ENCODE measurements at places on chromosomes 7 and 10.

DNA sequence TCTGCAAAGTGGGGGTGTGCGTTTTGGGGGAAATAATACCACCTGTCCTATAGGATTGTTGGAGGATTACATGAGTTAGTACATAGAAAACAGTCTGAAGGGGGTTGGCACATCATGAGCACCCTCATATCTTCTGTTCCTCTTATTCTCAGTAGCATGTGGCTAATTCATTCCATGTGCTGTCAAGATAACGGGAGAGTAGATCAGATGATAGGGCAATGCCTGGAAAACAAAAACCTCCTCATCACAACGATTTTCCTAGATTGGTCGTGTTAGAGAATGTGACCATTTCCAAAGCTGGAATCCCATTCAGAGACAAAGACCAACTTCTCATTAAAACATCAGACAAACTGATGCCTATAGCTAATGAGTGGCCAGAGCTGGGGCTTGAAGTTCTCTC, 50.6 kb downstream of the FAM241B start:
- DNase-seq, result no peak

- no peak for DNase-seq
These were observed 40.1 kb upstream of the ZNRF2 start for GRCh38 chr7:30244340-30244739.

- peak; percentile 37 for DNase-seq
These were observed 20.0 kb downstream of the XPNPEP1 start for GRCh38 chr10:109902992-109903947.

GRCh38 chr7:117061751-117062150, 108.5 kb downstream of the ST7 start:
- DNase-seq, result no peak

GRCh38 chr10:132630666-132631337, 93.2 kb downstream of the INPP5A start:
- no peak for DNase-seq

DNA sequence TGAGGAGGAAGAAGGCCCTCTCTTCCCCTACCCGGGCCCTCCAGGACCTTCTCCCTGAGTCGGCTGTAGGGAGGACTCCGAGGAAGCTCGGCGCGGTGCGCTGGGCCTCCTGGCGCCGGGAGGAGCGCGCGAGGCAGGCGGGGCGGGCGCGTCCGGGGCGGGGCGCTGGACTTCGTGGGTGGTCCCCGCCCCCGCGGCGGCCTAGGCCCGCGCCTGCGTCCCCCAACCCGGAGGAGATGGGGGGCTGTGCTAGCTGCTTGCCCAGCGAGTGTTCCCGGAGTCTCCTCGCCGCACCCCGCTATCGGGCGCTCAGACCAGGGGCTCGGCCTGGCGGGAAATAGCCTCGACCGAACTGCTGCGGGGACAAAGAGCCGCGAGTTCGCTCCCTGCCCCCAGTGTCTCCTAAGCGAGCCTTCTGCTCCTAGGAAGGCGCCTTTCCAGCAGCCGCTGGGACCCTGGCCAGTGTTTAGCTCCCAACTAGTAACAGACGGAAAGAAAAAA, 19.2 kb upstream of the SMO start:
- peak; percentile 14 for DNase-seq

DNA sequence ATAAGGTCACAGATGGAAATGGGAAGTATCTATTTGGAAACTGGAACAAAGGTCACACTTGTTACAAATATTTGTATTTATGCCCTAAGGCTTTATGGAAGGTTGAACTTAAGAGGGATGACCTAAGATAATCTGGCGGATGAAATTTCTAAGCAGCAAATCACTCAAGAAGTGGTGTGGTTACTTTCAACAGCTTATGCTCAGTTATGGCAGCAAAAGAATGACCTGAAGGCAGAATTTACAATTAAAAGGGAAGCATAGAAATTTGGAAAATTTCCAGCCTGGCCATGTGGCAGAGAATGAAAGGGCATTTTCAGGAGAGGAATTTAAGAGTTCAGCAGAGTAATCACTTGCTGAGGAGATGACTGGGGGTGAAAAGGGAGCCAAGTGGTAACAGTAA, 95.8 kb upstream of the TNS3 start:
- no peak for DNase-seq

- DNase-seq, result no peak
These were observed 447.6 kb upstream of the NPVF start for GRCh38 chr7:25675789-25676474.

GRCh38 chr10:119443441-119443840, 99.1 kb downstream of the RGS10 start:
- no peak for DNase-seq

- DNase-seq, result no peak
These were observed 30.2 kb downstream of the ADRA2A start for GRCh38 chr10:111107023-111107422.
